Right renal cortex interstitium (tissue), 3 donors: ENCODE measurements at places on chromosomes 11 and 22. TPM values are rescaled to one million over a fixed set of nuclear protein-coding genes. Genes with fewer than 3 reads are reported as not detected.

- DNase-seq, result no peak
These were observed 62.6 kb downstream of the MAML2 start for GRCh38 chr11:96280444-96280843.

GRCh38 chr11:9688716-9689511, 25.0 kb downstream of the SWAP70 start:
- DNase-seq, result no peak

DNA sequence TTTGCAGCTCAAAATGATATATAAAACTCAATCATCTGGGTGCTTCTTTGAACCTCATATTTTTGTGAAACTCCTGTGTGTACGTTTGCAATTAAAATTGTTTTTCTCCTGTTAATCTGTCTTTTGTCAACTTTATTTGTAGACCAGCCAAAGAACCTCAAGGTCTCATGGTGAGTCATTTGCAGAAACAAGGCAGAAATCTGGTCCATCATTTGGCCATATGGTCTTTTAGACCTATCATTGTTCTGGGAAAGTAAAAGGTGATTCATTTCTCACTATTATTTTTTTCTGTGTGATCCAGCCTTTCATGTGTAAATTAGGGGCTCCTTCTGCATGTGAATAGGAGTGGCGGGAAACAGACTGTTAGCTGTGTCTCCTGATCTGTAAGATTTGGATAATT, 399.1 kb upstream of the DDI1 start:
- no peak for DNase-seq

DNA sequence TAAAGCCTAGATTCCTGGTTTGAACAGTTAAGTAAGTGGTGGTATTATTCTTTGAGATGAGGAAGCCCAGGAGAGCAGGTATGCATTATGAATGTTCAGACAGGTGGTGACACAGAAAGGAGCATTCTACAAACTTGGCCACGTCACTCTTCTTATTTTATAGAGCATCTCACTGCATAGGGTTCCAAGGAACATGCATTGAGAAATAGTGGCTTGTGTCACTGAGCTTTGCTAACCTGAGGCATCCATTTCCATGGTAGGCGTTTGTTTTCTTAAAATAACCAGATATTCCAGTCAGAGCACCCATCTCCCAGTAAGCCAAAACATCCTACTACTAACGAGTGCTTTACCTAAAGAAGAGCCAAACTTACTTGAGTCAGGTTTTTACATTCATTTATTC, 169.7 kb downstream of the NAV2 start:
- DNase-seq, result no peak

GRCh38 chr11:28730889-28731288, 622.7 kb downstream of the METTL15 start:
- DNase-seq, result no peak

- no peak for DNase-seq
These were observed 5.0 kb downstream of the ZNF215 start for GRCh38 chr11:6931146-6931713.

GRCh38 chr22:46652847-46653331, 32.7 kb downstream of the GRAMD4 start:
- no peak for DNase-seq

- no peak for DNase-seq
These were observed 82.3 kb upstream of the PHOX2A start for GRCh38 chr11:72326151-72326848.

- DNase-seq, result no peak
These were observed 61.5 kb downstream of the FAM76B start for GRCh38 chr11:95728094-95728493.

GRCh38 chr11:77198440-77198849, 70.4 kb downstream of the MYO7A start:
- DNase-seq, result no peak

DNA sequence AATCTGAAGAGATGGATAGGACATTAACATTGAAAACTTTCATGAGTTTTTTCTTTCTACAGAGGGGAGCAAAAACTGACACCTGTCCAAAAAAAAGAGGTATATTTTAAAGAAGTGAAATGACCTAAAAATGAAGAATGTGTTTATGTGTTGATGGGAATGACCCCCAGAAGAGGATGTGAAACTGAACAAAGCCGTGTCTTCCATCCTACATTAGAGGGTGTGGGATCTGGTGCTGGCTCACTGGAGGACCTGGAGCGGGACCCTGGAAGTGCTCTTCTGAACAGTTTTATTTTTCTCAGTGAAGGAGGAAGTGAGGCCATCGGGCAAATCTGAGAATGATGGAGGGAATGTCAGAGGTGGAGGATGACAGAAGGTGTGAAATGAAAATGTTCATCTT, 470.1 kb downstream of the NTM start:
- no peak for DNase-seq

DNA sequence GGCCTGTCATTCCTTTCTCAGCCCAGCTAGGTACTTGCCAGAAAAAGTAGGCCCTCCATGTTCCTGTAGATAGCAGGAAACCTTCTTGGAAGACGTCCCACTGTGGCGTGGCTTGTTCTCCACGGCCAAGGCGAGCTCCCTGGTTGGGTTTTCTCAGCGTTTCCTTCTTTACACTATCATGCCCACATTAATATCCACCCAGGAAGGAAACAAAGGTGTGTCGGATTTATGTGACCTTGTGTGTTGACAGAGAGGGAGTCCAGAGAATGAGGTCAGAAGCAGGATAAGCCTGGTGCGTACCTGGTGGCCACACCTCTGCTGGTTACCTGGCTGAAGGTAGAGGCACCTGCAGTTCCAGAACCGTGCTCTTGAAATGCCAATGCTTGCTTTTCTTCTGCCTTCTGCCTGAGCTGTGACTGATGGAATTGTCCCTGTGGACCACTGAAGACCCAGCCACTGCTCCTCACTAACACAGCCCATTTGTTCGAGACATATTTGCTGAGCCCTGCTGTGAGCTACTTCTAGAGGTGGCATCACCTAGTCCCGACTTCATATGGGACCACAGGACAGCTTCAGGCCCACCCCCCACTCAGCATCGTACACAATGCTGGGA, 7.9 kb downstream of the ASPHD2 start:
- DNase-seq, result no peak

DNA sequence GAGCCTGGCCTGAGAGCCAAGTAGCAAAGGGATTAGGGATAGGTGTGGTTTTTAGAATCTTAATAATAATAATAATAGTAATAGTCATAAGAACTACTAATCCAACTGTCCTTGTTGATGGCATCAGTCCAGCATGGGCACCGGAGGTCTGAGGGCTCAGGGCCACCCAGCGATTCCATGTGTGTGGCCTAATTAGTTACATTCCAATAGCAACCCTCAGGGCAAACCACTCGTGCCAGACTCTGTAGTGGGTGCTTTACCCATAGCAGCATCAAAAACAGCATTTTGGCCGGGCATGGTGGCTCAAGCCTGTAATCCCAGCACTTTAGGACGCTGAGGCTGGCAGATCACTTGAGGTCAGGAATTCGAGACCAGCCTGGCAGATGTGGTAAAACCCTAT, 19.0 kb upstream of the MYH9 start:
- DNase-seq, result no peak

DNA sequence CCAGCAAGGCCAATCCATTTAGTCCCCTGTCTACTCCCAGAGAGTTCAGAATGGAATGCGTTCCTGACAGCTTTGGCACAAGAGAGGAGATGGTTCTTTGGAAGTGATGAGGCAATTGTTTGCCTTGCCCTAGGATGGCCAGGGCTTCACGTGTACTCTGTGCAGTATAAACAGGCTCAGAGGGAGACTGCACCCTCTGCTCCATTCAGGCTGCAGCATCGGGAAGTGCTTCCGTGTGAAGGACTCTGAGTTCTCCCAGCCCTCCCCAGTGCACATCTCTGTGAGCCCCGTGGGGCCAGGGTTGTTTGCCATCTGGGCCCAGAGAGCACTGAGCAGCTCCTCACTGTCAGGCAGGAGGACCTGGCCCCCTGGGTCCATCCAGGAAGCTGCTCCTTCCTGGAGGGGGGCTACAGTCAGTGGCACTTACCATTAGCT, 215.3 kb upstream of the TBCEL start:
- no peak for DNase-seq

GRCh38 chr11:67627441-67627811, 2.3 kb downstream of the NUDT8 start:
- no peak for DNase-seq

DNA sequence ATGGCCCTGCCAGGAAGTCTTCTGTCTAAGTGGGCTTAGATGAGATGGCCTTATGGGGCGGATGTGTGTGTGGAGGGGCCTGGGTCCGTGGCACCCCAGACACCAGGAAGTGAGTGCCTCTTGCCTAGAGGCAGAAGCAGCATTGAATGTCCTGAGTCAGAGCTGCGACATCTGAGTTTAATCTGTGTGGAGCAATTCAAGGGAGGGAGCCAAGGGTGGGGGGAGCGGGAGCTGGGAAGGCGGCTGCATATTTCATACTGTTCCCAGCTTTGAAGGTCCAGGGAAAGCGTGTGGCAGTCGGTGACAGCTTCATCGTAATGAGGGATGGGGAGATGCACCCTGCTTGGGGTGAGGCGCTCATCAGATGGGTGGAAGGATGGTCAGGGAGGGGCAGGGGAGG, 73.5 kb upstream of the THY1 start:
- DNase-seq, result no peak

DNA sequence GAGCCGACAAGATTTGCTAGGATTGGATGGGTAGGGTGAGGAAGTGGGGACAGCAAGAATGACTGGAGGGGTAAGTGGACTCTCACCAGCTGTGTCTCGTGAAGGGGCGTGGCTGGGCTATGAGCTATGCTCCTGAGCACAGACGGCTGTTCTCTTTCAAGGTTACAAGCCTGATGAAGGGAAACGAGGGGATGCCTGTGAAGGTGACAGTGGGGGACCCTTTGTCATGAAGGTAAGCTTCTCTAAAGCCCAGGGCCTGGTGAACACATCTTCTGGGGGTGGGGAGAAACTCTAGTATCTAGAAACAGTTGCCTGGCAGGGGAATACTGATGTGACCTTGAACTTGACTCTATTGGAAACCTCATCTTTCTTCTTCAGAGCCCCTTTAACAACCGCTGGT, 19.9 kb downstream of the F2 start:
- no peak for DNase-seq

GRCh38 chr11:124869331-124869730, 4.1 kb downstream of the ROBO3 start:
- no peak for DNase-seq

DNA sequence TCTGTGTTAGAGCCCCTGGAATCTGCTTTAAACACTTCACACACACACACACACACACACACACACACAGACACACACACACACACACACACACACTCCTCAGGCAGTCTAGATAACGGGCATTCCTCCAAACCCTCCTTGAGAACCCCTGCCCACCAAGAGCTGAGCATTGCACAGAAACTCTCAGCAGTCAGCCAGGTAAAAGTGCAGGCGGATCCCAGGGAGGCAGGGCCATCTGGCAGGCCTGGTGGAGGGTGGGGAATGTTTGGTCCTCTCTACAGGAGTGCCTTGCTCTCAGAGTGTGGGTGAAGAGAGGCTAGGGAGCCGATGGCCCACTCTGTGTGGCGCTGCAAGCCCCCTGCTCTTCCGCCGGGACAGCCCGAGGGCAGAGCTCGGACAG, 190.2 kb downstream of the BUD13 start:
- DNase-seq, result no peak

GRCh38 chr11:27916541-27917100, 191.3 kb downstream of the KIF18A start:
- DNase-seq, result no peak

DNA sequence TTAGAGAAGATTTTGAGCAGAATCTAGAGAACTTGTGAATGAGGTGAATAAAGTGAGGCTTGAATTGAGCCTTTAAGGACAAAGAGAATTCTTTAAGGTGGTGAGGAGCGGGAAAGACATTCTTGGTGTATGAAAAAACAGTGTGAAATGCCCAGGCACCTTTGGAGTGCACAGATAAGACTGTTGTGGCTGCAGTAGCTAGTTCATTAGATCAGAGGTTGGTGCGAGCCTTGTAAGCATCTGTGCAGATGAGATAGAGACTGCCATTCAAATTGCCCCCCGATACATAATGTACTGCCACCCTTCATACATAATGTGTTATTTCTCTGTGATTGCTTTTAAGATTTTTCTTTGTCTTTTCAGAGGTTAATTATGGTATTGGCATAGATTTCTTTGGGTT, 31.3 kb downstream of the ATXN10 start:
- no peak for DNase-seq

GRCh38 chr22:38310518-38311322, 6.5 kb downstream of the CSNK1E start:
- DNase-seq, result no peak

DNA sequence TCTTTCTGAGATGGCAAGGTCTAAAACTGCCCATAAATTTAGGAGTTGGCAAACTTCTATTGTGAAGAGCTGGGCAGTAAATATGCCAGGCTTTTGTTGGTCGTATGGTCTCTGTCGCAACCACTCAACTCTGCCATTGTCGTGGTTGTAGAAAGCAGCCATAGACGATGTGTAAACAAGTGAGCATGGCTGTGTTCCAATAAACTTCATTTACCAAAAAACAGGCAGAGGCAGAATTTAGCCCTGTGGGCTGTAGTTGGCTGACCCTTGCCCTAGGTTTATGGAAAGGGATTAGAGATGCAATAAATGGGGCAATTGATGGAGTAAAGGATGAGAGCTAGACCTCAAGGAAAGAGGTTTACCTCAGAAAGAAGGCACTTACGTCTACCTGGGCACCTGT, 17.6 kb downstream of the YPEL4 start:
- no peak for DNase-seq

DNA sequence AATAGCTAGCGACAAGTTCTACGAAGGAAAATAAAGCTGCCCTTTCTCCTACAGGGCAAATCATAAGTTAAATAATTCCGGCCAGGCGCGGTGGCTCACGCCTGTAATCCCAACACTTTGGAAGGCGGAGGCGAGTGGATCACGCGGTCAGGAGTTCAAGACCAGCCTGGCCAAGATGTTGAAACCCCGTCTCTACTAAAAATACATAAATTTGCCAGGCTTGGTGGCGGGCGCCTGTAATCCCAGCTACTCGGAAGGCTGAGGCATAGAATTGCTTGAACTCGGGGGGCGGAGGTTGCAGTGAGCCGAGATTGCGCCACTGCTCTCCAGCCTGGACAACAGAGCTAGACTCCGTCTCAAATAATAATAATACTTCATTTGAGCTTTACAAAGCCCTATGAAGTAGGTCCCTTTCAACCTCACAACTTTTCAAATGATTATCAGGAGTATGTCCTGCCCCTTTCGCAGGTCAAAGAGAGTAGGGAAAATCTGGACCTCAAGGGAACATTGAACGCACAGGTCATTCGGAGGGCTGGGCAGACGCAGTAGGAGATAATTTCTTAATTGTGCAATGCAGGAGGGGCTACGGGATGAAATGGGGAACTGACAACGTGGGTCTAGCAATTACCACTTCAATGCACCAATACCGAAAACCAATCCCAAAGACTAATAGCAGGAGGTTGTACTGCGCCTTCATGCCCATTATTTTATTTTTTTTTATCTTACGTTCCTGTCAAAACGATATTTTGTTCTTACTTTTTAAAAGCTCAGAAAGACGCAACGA, 590 bp downstream of the COMMD9 start:
- DNase-seq, result no peak

The CD59 gene
- 288 TPM for polyA plus RNA-seq

The PYGM gene
- polyA plus RNA-seq, result 2.6 TPM

The TH gene
- 0.74 TPM for polyA plus RNA-seq

The F2 gene
- 0.21 TPM for polyA plus RNA-seq

The BLID gene
- polyA plus RNA-seq, result not detected

The SLC22A8 gene
- 48.6 TPM for polyA plus RNA-seq

The OR4D5 gene
- polyA plus RNA-seq, result not detected

The FADS1 gene
- polyA plus RNA-seq, result 45.4 TPM

The VPREB1 gene
- 0.28 TPM for polyA plus RNA-seq

The APOA5 gene
- polyA plus RNA-seq, result not detected

The TRPC6 gene
- 6.6 TPM for polyA plus RNA-seq

The SF1 gene
- 338 TPM for polyA plus RNA-seq
